ENCODE measurements at places on chromosomes 1 and 21. TPM values are rescaled to one million over a fixed set of nuclear protein-coding genes. Genes with fewer than 3 reads are reported as not detected.

- no peak for DNase-seq
Measured at GRCh38 chr1:212559929-212560328, 48.6 kb upstream of the ATF3 start.

- DNase-seq: no peak
Measured at GRCh38 chr1:34712007-34712688, 42.7 kb upstream of the GJB5 start.

The MMEL1 gene
- polyA plus RNA-seq: 0.20 TPM

The GJA5 gene
- 0.07 TPM for polyA plus RNA-seq

The SLC5A3 gene
- polyA plus RNA-seq: 1.8 TPM
